ENCODE measurements at places on chromosomes 11 and 22.

GRCh38 chr11:11217929-11218628 lies 135.0 kb downstream of the CSNK2A3 start:
- DNase-seq = no peak

- DNase-seq = no peak
Measured at GRCh38 chr22:35218079-35218478, 39.2 kb upstream of the HMGXB4 start.

DNA sequence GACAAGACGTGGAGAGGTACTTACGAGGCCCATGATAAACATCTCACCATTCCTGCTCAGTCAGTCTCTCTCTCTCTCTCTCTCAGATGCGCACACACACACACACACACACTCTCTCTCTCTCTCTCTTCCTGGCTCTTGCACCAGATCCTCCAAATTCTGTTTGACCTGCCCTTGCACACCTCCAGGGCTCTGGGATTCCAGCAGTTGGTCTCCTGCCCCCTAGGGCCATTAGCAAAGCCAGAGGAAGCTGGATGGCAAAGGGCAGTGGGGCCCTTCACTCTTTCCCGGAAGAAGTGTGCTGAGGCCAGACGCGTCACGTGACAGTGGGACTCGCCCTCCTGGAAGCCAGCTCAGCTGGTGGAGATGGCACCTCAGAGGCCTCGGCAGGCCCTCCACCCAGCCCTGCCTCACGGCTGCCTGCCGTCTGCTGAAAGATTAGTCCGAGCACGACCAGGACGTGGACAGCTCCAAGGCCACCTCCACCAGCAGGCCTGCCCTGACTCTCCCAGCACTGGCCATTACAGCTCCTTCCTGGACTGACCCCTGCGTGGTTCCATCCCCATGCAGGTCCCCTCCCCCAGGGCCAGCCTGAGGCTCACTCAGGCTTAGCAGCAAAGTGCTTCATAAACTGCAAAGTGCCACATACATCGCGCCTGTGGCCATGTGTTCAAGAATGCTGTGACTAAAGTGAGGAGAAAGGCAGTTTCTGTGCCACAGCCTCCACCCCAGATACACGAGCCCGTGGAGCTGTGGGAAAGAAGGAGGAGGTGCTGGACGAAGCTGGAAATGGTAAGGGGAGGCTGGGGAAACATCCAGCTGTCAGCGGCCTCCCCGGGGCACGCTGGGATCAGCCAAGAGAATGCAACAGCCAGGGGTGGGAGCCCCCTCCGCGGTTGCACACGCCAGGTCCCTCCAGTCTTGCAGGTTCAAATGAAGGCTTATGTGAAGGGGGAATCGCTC lies 3.7 kb downstream of the PDGFB start:
- DNase-seq = no peak

GRCh38 chr11:68841718-68842426 lies at the start of gene CPT1A:
CPT1A (minus strand) TSS chr11:68841916; CDS start chr11:68815474, 26,442 bp downstream.
- DNase-seq = no peak

- no peak for DNase-seq
Measured at GRCh38 chr11:3123761-3124733, 41.1 kb downstream of the OSBPL5 start.

DNA sequence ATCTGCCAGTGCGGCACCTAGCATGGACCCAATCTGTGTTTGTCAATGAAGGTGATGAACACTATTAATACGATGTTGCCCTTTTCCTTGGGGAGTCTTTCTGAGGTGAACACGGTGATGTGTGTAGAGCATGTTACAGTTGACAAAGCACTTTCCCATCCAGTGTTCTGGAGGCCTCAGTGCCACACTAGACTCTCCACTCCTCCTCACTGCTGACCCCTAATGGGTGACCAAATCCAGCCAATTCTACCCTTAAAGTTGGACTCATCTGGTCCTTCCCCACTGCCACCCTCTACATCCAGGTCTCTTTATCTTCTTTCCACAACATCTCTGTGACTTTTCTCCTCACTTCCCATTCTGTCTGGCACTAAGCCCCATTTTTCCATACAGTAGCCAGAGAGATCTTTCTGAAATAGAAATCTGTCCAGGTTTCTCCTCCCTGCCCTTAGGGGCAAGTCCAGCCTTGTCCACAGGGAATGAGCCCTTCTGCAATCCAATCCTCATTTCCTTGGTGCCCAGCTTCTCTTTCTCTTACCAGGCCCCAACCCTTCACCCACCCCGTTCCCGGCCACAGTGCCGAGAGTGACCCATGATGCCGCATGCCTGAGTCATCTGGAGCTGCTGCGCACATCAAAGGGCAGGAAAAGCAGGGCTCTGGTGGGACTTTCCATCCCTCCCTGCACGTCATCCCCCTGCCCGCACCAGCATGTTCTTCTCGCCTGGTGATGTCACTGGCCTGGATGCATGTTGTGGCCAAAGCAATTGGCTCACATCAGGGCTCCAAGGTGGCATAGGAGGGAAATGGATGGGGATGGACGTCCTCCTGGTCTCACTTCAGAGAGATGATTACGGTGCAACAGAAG lies 64.2 kb downstream of the RASSF10 start:
- no peak for DNase-seq

DNA sequence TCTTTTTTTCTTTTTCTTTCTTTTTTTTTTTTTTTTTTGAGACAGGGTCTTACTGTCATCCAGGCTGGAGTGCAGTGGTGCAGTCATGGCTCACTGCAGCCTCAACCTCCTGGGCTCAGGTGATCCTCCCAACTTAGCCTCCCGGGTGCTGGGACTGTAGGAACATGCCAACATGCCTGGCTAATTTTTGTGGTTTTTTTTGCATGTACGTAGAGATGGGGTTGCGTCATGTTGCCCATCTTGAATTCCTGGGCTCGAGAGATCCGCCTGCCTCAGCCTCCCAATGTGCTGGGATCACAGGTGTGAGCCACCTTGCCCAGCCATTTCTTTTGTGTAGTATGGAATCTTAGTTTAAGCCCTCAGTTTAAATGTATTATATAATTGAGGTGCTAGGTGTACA lies 20.4 kb downstream of the MTMR3 start:
- no peak for DNase-seq

- no peak for DNase-seq
Measured at GRCh38 chr22:44244265-44244822, 63.6 kb downstream of the PARVG start.

- DNase-seq = no peak
Measured at GRCh38 chr22:45129703-45130524, 33.8 kb upstream of the NUP50 start.

DNA sequence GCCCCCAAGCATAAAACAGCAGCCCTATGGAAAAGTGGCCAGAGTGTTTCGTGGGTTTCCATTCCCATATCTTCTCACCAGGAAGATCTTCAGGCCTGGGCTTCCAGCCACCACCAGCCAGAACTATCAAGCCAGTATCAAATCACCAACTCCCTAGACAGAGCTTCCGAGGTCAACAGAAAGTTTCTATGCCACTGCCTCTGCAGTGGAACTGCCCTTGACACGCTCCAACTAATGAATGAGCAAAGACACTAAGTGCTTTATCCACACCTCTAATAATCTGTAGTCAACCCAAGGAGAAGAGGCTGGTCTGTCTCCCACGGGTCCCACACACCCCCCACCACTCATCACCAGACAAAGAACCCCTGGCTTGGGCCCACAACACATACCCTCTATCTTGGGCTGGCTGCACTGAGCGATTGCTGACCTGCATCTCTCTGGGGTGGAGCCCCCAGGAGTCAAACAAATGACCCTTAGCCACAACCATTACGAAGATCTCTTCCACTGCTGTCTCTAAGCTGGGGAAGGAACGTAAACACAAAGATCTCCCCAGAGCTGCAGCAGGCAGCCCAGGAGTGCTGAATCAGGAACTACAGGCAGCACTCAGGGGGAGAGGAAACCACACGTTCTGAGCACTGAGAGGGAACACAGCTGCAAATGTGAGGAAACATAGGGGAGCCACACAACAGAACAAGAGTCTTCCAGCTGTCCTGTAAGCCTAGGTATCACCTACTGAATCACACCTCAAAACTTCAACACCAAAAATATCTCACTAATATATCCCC lies 9.7 kb downstream of the OR5AN1 start:
- DNase-seq = no peak

DNA sequence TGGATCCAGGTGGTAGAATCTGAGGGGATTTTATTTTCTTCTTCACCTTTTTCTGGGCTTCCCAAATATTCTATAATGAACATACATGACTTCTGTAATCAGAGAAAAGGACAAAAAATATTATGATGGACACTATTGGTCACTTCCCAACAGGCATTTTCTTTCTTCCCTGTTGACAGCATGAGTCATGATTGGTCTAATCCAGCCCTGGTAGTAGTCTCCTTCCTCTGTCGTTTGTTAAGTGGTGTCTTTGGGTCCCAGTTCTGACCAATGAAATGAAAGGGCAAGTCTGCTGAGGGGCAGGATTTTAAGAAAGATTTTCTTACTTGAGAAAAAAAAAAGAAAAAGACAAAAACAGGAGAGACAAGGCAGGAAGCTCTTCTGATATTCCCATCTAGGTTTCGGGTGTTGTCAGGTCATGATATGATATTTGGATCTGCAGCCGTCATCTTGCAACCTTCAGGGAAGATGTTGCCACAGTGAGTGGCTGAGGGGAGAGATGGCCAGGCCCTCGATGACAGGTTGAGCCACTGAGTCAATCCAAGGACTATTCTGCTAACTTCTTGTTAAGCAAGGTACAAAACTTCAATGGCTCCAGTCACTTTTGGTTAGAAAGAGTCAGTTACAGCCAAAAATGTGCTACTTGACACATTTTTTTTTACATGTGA lies 23.3 kb upstream of the PLEKHB1 start:
- DNase-seq = no peak

DNA sequence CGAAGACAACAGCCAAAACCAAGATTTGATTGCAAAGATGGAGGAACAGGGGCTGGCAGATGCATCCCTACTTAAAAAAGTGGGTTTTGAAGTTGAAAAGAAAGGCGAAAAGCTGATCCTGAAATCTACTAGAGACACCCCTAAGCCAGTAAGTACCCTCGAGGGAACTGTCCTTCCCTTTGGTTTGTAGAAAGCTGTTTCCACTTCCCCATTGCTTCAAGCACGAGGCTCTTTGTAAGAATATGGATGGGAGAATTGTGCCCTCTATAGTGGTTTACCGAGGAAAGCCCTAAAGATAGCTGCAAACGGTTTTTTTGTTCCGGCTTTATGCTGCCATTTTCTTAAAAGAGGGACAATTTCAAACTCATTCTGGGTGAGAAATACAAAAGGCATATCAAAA lies 133.9 kb downstream of the WNT7B start:
- DNase-seq = no peak

DNA sequence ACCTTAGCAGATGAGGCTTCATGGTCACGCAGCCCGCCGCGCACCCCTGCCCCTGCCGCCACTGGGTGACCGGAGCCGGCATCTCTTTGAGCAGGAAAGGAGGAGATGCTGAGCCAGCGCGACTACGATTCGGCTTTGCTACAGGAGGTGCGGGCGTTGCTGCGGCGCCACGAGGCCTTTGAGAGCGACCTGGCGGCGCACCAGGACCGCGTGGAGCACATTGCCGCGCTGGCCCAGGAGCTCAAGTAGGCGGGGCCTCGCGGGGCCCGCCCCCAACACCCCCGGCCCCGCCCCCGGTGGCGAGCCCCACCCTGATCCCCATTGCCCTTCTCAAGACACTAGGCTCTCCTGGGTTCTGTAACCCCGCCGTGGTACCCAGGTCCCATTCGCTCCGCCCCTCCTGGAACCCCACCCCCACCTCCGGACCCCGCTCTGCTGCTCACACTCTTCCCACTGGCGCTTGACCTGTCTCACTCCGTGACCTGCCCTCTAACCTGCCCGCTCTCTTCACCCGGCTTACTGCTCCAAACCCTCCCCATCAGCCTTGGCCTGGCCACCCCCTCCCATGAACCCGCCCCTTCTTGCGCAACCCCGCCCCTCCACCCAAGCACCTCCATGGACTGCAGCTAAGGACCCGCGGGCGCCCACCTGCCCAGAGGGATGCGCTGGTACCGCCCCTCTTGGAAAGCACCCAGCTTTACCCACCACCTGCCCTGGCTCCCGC lies 9.1 kb downstream of the CTSF start:
- DNase-seq = no peak

DNA sequence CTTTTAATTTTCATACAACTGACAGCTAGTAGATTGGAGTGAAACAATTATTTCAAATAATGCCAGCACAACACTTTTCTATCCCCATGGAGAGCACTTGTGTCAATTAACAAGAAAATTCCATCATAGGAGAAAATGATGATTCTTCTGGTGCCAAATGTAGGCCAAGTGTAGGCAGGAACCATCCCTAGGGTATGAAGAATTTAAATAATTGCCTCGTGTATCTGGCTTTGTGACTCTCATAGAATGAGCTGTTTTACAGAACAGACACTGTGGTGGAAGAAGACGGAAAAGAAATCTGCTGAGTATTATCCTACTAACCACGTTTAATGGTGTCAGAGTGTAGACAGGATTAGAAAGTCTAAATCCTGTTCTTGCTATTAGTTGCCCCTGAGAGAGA lies 1542.2 kb downstream of the LRRC4C start:
- DNase-seq = no peak

GRCh38 chr11:37511425-37511933 lies 913.4 kb upstream of the RAG2 start:
- DNase-seq = no peak

GRCh38 chr11:13174090-13174489 lies 103.5 kb upstream of the BMAL1 start:
- no peak for DNase-seq

- DNase-seq = no peak
Measured at GRCh38 chr11:34721646-34722045, 100.8 kb downstream of the EHF start.

DNA sequence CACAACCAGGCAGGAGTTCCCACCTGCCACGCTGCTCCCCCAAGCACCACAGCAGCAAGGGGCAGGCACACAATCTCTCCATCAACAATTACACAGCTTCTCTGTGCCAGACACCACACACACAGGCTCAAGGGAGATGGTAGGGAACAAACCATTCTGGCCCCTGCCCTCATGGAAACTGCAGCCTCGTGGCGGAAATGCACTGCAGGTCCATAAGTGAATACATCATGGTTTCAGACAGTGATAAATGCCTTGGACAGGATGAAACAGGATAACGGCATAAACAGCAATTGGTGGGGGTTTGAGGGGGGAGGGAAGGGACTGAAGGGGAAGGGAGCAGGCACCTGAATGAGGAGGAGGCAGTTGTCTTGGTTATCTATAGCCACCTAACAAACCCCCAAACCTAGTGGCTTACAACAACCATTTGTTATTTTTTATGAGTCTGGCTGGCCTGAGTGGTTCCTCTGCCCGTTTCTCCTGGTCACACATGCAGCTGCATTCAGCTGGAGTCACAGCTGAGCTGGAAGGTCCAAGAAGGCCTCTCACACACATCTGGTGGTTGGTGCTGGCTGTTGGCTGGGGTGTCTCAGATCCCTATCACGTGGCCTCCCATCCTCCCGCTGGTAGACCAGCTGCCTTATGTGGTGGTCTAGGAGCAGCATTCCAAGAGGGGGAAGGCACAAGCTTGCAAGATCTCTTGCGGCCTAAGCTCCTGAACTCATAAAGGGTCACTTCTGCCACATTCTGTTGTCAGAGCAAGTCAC lies 15.0 kb upstream of the YWHAH start:
- no peak for DNase-seq

- no peak for DNase-seq
Measured at GRCh38 chr22:44609400-44609988, 92.5 kb upstream of the PRR5 start.

DNA sequence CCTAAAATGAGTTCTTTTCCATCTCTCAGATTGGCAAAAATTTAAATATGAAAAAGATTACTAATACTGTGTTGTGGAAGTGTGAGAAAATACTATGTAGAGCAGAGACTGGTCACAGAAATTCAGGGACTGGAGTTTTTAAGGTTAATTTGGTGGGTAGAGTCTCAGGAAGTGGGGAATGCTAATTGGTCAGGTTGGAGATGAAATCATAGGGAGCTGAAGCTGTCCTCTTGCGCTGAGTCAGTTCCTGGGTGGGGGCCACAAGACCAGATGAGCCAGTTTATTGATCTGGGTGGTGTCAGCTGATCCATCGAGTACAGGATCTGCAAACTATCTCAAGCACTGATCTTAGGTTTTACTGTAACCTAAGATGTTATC lies 29.4 kb upstream of the TMEM86A start:
- DNase-seq = no peak

Measured in GM12864 (cell line).